Ovary (tissue), 10 donors: ENCODE measurements at places on chromosomes 5 and 9. TPM values are rescaled to one million over a fixed set of nuclear protein-coding genes. Genes with fewer than 3 reads are reported as not detected.

DNA sequence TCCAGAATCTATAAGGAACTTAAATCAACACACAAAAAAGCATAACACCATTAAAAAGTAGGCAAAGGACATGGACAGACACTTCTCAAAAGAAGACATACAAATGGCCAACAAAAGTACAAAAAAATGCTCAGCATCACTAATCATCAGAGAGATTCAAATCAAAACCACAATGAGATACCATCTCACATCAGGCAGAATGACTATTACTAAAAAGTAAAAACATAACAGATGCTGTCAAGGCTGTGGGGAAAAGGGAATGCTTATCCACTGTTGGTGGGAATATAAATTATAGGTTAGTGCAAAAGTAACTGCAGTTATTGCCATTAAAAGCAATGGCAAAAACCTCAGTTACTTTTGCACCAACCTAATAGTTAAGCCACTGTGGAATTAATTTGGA is 32.2 kb upstream of the SPATA31D4 start:
- DNase-seq, result no peak

DNA sequence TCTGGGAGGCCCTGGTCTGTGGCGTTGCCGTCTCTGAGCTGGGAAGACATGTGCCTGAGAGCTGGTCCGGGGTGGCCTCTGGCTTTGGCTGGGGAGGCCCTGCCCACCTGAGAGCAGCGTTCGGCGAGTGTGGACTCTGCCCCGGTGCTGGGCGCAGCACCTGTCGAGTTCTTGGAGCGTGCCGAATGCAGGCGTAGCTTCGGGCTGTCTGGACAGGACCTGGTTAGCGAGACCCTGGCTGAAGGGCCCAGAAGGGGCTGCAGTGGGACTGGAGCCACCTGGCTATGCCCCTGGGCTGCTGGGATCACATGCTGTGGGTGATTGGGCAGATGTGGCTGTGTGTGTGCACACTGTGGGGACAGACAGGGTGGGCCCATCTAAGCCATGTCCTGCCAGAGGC is 56.5 kb downstream of the RXRA start:
- no peak for DNase-seq

The TMEM174 gene
- polyA plus RNA-seq, result not detected

The PLPPR1 gene
- polyA plus RNA-seq, result not detected
